ENCODE measurements at places on chromosomes 2 and 18. TPM values are rescaled to one million over a fixed set of nuclear protein-coding genes. Genes with fewer than 3 reads are reported as not detected.

Gene PLGLB1
- 0.40 TPM for total RNA-seq

Gene CCDC102B
- 64.7 TPM for total RNA-seq

Gene NYAP2
- total RNA-seq = not detected

Gene RIT2
- total RNA-seq = not detected

Gene GPATCH11
- 5.0 TPM for total RNA-seq

Gene ZNF513
- 8.9 TPM for total RNA-seq

Gene SOS1
- total RNA-seq = 33.7 TPM

Gene HSPD1
- total RNA-seq = 181 TPM
